ENCODE measurements at places on chromosomes 11 and 22. TPM values are rescaled to one million over a fixed set of nuclear protein-coding genes. Genes with fewer than 3 reads are reported as not detected.

The MFRP gene
- not detected for total RNA-seq

The SLC22A6 gene
- total RNA-seq: not detected

The CRYBA4 gene
- not detected for total RNA-seq

The CHRNA10 gene
- total RNA-seq: 0.62 TPM

The CNTF gene
- 3.3 TPM for total RNA-seq

The LDHA gene
- total RNA-seq: 919 TPM

The OR2AG1 gene
- total RNA-seq: not detected

The NRGN gene
- 1.4 TPM for total RNA-seq

The XKR3 gene
- total RNA-seq: not detected

The TMPRSS6 gene
- not detected for total RNA-seq

The RHOD gene
- total RNA-seq: 2.3 TPM

The TMPRSS13 gene
- total RNA-seq: 2.5 TPM

The ISX gene
- not detected for total RNA-seq

The DLAT gene
- 88.1 TPM for total RNA-seq

The ZNRF3 gene
- total RNA-seq: 4.3 TPM

The HEPN1 gene
- total RNA-seq: not detected

The CARD10 gene
- 0.73 TPM for total RNA-seq

The ACTN3 gene
- not detected for total RNA-seq

The TNNT3 gene
- total RNA-seq: not detected

The NEFH gene
- total RNA-seq: 0.36 TPM

The TRPC6 gene
- total RNA-seq: under 0.01 TPM

The GRK3 gene
- total RNA-seq: 1.4 TPM

The SCGB2A2 gene
- total RNA-seq: not detected

The FAM168A gene
- total RNA-seq: 20.8 TPM

The HEPACAM gene
- total RNA-seq: not detected
